ENCODE measurements at places on chromosomes 2 and 18.

GRCh38 chr2:18597618-18598017 is 8.2 kb upstream of the NT5C1B start:
- no peak for DNase-seq

DNA sequence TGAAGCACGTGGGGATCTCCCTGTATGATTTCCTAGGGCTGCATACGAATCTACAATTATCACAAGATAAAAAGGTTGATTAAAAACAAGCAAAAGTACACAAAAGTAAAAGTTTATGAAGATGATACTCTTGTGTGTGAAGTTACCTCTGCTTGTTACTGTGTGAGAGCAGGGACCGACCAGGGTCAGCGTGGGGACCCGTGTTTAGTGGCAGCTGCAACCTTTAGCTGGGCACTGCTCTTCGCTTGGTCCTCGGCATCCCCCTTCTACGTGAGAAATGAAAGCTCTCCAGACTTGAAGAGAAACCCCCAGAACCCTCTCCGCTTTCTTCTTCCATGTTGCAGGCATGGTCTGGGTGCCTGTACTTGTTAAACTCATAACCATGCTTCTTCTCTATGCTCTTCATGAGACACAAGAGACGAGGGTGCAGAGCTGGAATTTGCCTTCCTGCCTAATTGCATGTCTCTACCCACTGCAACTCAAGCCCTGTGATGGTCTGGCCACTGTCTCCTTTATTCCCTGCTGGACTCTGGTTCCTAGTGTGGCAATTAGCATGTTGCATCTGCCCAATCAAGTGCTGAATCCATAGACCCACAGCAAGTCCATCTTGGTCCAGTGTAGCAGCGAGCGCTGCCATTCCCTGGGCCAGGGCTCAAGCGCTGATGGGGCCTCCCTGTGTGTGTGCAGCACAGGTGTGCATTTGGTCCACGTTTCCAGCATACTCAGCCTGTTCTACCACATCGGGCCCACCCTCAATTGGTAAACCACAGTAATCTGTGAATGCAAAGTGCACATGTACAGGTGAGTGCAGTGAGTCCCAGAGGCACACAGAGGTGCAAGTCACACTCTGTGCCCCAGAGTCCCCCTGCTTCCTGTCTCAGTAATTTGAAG is 88.5 kb downstream of the TWIST2 start:
- DNase-seq = no peak

- DNase-seq = no peak
Observed at GRCh38 chr2:133817680-133818566, 249.7 kb upstream of the NCKAP5 start.

DNA sequence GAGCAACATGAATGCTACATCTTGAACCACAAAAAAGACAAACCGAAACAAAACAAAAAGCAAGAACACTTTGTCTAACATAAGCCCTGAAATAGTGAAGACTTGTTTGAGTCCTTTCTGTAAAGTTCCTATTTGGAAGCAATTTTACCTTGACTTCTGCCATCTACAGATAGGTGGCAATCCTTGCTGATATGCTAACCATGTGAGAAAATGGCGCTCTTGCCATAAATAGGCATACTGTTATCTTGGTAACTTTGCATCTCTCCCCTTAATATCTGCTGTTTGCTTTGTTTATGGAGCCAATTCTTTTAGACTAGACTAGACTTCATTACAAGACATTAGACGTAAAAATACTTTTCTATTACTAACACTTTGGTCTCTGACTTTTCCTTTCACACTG is 49.4 kb upstream of the PNPT1 start:
- DNase-seq = no peak

DNA sequence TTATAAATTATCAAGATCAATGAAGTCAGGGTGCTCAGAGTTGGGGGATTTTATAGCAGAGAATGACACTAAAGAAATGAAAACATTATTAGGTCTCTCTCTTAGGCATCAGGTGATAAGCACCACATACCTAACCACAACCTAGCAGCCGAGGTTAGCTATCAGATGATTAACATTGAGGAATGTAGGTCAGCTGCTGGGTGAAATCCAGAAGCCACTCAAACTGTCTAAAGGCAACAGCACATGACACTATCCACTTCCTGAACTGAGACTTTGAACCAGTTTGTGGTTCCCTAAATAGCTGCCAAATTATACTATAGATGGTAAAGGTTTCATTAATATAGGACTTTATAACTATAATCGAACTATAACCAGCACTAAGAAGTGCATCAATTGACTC is 4.7 kb downstream of the EPG5 start:
- DNase-seq = peak; percentile 35

DNA sequence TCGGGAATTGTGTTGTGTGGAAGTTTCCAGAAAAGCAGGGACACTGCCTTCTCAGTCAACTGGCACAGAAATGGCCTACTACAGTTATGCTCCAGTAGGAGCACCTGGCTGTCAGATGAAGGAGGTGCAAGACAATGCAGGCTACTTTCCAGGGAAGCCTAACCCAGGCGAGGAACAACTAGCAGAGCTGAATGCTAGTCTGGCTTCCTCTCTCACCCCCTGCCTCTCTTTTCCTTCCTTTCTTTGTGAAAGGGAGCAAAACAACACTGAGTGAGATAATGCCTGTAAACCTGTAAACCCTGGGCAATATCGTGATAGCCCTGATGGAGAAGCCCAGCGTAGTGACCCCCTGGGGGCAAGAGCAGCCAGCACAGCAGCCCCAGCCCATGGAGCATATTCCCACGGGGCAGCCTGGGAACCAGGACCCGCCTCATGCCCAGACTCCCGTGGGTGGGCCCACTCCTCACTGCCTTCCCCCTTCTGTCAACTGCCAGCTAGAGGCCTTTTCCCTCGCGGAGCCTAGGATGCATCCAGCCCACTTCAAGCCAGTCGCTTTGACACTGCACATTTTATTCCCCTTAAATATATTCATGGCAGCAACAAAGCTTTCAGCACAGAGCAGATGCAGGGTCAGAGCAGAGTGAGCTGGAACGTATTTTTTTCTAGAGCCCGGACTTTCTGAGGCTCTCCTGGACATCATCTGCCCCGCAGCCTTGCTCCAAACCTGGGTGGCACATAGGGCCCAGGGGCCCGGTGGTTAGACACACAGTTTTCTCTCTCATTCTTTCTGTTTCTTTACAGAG is 77.0 kb downstream of the PDCL3 start:
- no peak for DNase-seq

DNA sequence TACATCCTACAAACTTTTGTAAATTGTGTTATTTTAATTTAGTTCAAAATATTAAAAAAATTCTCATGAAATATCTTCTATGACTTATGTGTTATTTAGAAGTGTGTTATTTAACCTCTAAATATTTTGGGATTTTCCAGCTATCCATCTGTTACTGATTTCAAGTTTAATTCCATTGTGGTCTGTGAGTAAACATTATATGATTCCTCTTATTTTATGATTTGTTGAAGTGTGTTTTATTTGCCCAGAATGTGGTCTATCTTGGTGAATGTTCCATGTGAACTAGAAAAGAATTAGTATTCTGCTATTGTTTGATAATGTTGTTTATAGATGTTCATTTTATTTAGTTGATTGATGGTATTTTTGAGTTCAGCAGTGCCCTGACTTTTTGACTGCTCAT is 136.0 kb downstream of the ZNF804A start:
- DNase-seq = no peak

GRCh38 chr2:186113284-186113683 is 372.8 kb upstream of the ZC3H15 start:
- DNase-seq = no peak

- no peak for DNase-seq
Observed at GRCh38 chr2:201907563-201907881, 101.2 kb downstream of the CDK15 start.

Data from GM12865 (cell line).